ENCODE measurements at places on chromosomes 16 and 17.

DNA sequence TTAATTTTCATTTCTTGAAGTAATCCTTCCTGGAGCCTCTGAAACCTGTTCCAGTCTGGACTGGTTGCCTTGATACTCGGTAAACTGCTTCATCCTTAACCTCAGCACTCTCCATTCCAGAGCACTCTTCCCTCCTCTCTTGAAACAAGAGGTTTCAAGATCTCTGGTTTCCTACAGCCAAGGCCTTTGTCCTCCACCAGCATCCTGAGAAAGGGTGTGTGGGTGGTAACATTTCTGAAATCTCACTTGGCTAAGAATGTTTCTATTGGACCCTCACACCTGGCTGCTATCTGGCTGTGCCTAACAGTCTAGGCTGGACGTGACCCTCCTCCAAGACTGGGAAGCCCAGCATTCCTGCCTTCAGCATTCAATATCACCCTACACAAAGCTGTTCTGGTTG lies 99.7 kb downstream of the CYTH1 start:
- DNase-seq: no peak

- DNase-seq: no peak
Measured at GRCh38 chr16:70692130-70692872, 6.4 kb upstream of the MTSS2 start.

DNA sequence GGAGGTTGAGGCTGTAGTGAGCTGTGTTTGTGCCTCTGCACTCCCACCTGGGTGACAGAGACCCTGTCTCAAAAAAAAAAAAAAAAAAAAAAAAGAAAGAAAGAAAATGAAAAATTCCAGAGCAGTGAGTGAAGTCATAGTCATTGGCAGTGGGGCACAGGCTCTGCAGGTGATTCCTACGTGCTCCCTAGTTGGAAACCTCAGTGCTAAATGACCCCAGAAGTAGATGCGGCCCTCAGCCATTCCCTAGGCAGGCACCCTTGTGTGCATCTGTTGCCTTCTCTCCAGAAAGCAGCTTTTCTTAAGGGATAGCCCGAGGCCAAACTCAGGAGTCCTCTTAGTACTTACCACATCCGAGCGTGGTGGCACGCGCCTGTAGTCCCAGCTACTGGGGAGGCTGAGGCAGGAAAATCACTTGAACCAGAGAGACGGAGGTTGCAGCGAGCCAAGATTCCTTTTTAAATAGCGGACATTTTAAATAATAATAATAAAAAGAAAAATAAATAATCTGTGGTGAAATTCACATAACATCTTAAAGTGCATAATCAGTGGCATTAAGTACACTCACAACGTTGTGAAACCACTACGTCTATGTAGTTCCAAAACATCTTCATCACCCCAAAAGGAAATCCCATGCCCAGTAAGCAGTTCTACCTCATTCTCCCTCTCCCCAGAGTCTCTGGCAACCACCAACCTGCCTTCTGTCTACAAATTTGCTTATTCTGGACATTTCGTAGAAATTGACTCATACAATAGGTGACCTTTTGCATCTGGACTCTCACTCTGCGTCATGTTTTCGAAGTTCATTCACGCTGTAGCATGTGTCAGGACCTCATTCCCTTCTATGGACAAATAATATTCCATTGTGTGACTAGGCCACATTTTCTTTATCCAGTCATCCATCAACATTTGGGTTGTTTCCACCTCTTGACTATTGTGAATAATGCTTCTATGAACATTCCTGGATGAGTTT lies 12.5 kb upstream of the SPHK1 start:
- DNase-seq: no peak

DNA sequence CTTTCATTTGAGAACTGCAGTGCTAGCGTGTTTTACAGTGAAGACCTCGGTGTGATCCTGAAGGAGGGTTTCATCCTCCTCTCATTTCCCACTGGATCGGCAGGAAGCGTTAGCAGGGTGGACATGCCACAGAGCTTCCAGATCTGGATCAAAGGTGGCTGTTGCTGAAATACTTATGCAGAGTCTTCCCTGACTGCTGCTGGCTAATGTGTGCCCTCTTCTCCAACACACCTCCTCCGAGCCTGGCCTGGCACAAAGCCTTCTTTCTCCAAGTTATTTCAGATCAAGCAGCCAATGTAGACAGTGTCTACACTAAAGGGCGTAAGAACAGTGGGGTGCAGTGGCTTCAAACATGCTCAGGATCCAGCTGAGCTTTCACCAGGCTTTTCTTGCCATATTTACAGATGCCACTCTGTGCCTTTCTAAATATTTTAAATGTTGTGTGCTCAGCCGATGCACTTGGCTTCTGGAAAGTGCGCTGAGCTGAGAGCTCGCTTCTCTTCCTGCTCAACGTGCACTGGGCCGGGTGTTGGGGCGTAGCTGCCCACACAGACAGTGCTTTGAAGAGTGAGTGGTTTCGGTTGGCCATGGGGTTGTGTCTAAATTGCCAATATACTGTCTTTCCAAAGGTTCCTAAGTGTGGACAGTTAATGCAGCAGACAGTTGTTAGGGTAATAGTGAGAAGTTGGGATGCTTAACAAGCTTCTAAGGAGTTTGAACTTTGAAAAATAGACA lies 2.1 kb downstream of the ZNF750 start:
- no peak for DNase-seq

DNA sequence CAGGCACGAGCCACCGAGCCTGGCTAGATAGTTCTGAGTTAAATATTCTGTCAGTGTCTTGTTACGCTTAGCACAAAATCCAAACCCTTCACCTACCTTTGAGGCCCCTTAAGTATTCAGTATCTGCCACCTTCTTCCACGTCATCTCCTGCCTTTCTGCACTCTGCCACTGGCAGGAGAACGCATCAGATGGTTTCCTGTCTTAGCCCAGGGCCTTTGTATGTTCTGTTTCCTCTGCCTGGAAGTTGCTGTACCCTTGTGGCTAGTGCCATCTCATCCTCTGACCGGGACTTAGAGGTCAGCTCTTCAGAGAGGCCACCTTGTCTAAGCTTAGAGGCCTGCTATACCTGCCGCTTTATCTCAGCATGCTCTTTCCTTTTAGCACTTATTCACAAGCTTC lies 67.5 kb upstream of the LGALS9 start:
- DNase-seq: no peak

DNA sequence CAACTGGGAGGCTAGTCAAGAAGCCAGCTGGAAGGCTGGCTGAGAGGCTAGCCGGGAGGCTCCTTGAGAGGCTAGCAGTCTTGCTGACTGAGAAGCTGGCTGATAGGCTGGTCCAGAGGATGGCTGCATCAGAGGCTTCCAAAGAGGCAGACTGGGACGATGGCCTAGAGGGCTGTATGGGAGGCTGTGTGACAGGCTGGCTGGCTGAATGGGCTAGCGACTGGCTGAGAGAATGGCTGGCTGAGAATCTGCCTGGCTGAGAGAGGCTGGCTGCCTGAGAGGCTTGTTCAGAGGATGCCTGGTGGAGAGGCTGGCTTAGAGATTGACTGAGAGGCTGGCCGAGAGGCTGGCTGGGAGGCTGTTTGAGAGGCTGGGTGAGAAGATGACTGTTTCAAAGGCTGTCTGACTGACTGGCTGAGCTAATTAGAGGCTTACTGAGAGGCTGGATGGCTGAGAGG lies 34.8 kb upstream of the ACSM2B start:
- DNase-seq: no peak

DNA sequence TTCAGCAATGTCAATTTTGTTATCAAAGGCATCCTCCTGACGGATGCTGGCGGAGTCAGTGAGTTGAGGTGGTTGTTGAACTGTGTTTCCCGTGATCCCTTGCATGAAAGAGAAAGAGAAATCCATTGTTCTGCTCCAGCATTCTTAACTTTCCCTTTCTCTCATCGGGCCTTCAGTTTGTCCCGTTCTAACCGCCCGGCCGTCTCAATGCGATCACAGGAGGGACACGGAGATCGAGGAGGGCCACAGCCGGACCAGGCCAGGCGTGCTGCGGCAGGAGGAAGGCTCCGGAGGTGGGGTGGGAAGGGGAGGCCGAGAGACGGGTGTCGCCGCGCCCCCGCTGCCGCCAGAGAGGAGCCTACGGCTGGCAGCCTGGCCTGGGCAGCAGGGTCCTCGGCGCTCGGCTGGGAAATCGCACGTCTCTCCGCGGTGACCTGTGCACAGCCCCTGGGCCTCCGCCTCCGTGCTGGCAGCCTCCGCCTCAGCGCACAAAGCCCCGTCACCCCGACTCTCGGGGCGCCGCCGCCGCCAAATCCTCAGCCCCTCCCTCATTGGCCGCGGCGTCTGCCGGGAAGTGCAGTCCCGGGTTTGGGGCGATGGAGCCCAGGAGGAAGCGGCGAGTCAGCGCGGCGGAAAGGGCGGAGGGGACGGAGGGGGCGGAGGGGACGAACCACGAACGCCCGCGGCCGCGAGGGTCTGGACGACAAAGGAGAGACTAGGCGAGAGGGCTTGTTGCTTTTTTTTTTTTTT lies 38.1 kb downstream of the SOST start:
- no peak for DNase-seq

GRCh38 chr16:65749506-65749905 lies 617.0 kb upstream of the CDH5 start:
- no peak for DNase-seq

- DNase-seq: no peak
Measured at GRCh38 chr16:82732461-82732860, 105.7 kb downstream of the CDH13 start.

- DNase-seq: no peak
Measured at GRCh38 chr17:63407741-63408330, 38.3 kb downstream of the CYB561 start.

- DNase-seq: no peak
Measured at GRCh38 chr17:73248532-73248931, 13.1 kb downstream of the CPSF4L start.

DNA sequence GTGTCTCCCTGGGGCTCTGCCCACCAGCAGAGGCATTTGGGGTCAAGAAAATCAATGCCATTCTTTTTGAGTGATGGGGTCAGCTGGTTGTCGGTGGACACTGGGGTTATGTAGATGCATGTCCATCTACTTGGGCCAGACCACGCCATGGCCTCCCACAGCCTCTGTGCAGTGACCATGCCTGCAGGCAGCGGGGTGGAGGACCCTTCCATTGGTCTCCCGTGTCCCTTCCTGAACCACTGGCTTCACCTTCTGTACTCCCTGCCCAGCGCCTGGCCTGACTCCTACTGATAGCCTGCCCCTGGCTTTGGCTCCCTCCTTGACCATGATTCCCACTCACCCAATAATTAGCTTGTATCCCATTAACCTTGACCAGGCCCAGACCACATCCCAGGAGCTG lies 28.0 kb upstream of the SPNS3 start:
- no peak for DNase-seq

GRCh38 chr17:4588391-4588790 lies 4.1 kb downstream of the SMTNL2 start:
- no peak for DNase-seq

- no peak for DNase-seq
Measured at GRCh38 chr16:12999368-12999767, 98.0 kb downstream of the SHISA9 start.

- DNase-seq: no peak
Measured at GRCh38 chr17:41962768-41963434, 3.7 kb upstream of the CNP start.

GRCh38 chr16:4180511-4180910 lies 61.4 kb downstream of the SRL start:
- no peak for DNase-seq

Data from NCI-H1048 (cell line).